NCI-H1694 (cell line): ENCODE measurements at places on chromosomes 4 and X.

GRCh38 chrX:100606753-100607152, 22.0 kb downstream of the TNMD start:
- DNase-seq: no peak

- no peak for DNase-seq
Measured at GRCh38 chr4:174284487-174284886, 776 bp downstream of the CEP44 start.

DNA sequence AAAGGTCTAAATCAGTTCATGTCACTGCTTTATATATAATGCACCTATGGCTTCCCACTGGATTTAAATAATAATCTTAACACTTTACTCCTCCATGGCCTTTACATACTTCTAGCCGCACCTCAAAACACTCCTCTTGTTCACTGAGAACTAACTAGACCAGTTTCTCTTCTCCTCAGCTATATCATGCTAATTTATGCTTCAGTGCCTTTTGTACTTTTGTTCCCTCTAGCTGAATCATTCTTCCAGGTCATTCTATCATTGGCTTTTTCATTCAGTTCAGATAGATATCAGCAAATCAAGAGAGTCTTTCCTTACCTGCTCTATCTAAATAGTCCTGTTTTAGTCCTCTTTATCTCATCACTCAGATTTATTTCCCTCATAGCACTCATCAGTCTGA, 64.2 kb downstream of the TET2 start:
- DNase-seq: no peak

DNA sequence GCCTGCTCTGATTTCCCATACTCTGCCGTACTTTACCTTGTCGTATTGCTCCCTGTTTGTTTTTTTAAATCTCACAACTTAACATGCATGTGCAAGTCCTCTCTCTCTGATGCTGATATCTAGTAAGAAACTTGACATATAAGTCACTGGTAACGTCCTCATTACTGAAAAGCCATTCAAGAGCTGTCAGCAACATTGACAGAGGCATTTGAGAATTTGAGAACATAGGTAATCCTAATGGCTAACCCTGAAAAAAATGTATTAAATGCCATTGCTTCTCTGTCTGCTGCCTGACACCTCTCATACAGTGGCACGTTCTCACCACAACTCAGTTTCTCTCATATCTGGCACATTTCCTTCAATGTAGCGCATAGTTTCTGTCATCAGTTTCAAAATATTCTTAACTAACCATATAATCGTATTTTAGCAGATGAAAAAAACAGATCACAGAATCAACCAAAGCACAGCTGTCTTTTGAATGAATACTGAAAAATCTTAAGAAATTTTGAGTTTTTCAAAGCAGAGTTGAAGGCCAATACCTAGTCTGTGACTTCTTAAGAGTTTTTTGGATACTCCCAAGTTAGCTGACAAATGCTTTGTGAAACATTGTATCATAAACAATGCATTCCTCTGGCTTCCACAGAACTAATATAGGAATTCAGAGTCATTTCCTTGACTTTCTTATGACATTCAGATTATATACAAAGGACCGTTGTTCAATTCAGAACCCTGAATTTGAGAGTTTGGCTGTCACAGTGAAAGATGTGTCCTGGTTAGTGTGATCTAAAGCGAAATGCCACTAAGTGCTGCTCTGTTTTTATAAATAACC, 996.4 kb downstream of the C4orf33 start:
- DNase-seq: no peak

- DNase-seq: no peak
Measured at GRCh38 chrX:68354879-68355628, 78.2 kb downstream of the OPHN1 start.

GRCh38 chr4:138320831-138321230, 78.7 kb upstream of the SLC7A11 start:
- DNase-seq: no peak

DNA sequence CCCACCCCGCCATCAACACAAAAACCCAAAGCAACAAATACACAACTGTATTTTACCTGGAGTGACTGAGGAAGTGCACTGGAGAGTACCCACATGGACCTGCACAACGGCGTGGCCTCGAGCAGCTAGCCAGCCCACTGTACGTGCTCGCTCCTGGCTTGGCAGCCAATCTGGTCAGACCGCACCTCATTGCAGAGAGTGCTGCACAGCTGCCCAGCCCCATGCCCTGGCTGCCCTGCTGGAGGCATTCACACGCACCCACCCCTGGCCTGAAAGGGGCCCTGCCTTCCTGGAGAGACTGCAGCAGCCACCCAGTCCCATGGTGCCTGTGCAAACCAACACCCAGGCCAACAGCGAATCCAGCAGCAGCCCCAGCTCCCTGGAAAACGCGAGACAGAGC, 116.3 kb downstream of the GALNTL6 start:
- no peak for DNase-seq

DNA sequence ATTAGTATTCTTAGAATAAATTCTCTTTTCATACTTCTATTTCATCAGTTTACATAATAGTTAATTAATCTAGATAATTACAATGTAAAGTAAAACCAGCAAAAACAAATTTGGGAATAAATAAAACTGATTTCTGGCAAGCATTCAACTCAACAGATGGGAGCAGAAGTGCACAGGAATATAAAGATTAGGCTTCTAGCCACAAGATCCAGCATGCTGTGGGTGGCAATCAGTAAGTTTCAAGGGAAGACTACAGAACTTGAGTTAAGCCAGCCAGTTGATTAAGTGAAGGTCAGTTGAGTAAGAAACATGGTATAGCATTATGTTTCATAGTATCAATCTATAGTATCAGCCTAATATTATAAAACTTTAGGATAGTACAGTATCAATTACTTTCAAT, 324.2 kb upstream of the AADAT start:
- no peak for DNase-seq

DNA sequence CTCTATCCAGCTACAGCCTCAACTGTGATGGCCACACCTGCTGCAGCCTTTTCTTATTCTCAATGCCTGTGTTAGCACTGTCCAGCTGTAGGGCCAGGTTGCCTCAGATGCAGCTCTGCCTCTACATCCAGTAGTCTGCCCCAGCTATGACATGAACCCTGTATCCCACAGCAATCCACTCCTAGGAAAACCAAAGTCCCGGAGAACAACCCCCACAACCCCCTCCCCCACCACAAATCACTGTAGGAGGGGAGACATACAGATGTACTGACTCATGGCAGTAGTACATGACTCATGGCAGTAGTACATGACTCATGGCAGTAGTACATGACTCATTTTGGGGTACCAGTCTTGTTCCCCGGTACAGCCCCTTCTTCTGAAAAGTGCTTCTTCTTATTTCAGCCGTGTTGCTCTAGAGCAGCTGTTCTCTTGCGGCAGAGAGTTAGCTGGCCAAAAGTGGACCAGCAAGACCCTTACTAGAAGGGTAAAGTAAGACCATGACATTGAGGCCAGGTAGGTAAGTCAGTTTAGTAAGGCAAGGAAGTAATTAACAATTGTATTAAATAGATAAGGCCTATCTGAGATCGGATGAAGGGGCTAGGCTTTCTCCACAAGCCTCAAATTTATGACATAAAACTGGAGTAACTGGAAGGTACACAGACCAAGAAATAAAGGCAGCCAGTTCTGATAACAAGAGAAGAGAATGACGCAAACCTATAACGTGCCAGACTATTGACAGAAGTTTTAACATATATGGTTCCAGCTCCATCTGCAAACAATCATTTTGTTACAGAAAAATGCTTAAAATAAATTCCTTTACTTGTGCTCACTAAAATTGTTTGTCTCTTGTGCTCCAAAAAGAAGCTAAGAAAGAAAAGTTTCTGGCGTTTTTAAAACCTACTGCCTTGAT, 221.4 kb downstream of the TACR3 start:
- DNase-seq: no peak

DNA sequence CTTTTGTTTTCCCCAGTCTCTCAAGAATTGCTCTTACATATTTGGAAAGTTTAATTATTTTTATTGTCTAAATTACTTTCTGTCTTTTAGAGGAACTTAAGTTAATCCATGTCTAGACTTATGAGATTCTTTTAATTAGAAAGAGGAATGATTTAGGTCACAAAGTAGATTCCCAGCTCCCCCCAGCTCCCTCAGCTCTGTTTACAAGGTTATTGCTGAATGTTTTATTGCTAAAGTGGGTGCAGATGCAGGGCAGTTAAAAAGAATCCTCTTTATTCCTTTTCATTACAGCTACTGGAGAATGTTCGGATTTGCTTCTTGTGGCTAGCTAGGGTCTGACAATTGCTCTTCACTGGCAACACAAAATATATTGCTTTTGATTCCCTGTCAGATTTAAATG, 33.7 kb upstream of the CCKAR start:
- no peak for DNase-seq

- DNase-seq: no peak
Measured at GRCh38 chr4:41890085-41890484, 45.1 kb upstream of the TMEM33 start.

- peak; percentile 96 for DNase-seq
Measured at GRCh38 chr4:119646347-119647071, 17.9 kb upstream of the PDE5A start.

- DNase-seq: no peak
Measured at GRCh38 chrX:49767236-49767635, 61.9 kb upstream of the PAGE4 start.

DNA sequence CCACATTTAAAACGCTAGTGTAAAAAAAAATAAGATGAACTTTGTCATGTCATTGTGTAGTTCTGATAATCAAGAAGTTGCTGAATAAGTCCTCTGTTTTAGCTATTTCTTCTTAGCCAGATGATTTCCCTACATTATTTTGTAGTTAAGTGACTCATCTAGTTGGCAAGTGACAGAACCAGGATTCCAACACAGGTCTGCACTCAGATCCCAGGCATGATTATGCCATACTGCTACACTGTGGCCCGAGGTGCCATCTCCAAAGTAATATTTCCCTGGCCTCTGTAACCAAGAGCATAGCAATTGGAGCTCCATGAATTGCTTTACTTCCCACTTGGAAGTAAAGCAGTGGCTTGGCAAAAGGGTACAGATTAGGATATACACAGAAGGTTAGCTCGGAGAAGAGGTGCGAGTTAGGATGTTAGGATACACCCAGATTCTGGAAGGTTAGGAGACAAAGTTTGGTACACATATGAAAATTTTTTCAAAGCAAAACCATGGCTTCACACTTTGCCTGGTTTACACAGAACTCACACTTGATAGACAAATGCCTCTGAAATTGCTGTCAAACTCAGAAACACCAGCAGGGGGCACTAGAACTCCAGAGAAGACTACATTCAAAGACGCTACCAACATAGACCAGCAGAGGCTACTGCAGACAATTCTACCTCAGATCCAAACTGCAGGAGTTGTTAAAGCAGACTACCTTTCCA, 41.4 kb downstream of the SRPX2 start:
- peak; percentile 87 for DNase-seq
